ENCODE measurements at places on chromosomes 6 and 20.

- DNase-seq, result no peak
These were observed 86.3 kb downstream of the ERMARD start for GRCh38 chr6:169837529-169838250.

DNA sequence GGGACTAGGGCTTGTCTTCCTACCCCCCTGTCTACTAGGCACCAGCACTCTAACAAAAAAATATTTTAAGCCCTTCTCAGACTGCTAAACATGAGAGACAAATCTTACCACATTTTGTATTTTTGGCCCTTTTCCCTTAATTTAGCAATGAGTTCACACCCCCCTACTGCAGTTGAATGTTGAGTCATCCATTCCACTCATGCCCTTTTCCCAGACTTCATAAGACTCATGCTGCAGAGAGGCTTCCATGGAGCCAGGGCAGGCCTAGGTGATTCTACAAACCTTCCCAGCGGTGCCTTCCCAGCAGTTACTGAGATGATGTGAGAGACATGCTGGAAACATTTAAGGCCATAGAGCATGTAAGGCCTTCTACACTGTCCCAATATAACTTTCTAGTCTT lies 53.9 kb downstream of the PXDC1 start:
- no peak for DNase-seq

DNA sequence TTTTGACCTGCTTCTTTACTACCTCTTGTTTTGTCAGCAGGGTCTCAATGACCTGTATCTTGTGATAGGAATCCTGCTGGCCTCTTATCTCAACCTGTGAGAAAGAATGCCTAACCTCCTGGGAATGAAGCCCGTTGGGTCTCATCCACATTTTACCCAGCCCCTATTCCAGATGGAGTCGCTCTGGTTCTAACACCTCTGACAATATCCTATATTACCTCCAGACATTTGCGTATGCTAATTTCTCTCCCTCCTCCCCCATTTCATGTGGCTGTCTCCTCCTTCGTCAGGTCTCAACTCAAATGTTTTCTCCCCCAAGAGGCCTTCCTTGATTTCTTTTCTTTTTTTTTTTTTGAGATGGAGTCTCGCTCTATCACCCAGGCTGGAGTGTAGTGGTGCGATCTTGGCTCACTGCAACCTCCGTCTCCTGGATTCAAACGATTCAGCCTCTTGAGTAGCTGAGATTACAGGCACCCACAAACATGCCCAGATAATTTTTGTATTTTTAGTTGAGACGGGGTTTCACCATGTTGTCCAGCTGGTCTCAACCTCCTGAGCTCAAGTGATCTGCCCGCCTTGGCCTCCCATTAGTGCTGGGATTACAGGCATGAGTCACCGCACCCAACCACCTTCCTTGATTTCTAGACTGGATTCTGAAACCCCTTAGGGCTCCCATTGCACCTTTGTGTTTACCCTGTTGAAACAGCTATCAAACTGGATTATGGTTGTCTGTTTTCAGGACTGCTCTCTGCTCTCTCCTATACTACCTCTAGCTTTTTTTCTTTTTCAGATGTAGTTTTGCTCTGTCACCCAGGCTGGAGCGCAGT lies 49.5 kb upstream of the B4GALT5 start:
- no peak for DNase-seq

DNA sequence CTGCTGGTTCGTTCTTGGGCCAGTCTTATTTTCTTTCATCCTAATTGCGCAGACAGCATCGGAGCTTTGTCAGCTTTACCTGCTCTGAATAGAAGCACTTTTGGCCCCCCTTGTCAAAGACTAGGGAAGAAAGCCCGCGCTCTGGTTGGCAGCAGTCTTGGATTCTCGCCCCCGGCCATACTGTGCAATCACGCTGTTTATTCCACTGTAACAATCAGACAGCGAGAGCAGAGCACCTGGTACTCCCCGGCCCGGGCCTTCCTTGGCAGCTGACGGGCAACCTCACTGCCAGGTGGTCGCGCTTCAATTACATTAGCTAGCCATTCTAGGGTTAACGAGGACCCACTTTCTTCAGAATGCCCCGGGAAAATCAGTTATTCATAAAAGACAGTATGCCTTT lies 72.6 kb downstream of the INSM1 start:
- DNase-seq, result no peak

- DNase-seq, result no peak
These were observed 20.5 kb downstream of the RFPL4B start for GRCh38 chr6:112367628-112368027.

GRCh38 chr6:16503970-16504415 lies 257.3 kb downstream of the ATXN1 start:
- DNase-seq, result no peak
